ENCODE measurements at places on chromosomes 5 and 9. TPM values are rescaled to one million over a fixed set of nuclear protein-coding genes. Genes with fewer than 3 reads are reported as not detected.

SIT1 gene
- not detected for total RNA-seq

GALNT12 gene
- total RNA-seq = 5.4 TPM

PARP8 gene
- 0.28 TPM for total RNA-seq

PIP5K1B gene
- total RNA-seq = not detected

CCNI2 gene
- not detected for total RNA-seq

GBGT1 gene
- total RNA-seq = 0.96 TPM

C9orf50 gene
- not detected for total RNA-seq

MEGF10 gene
- not detected for total RNA-seq

PCDHAC1 gene
- total RNA-seq = 0.96 TPM

- DNase-seq = no peak
Observed at GRCh38 chr9:14962193-14962882, 52.1 kb upstream of the FREM1 start.

GRCh38 chr5:139588962-139589361 is 27.8 kb downstream of the UBE2D2 start:
- no peak for DNase-seq

GRCh38 chr9:29648601-29649000 is 2075.3 kb upstream of the C9orf72 start:
- DNase-seq = no peak

- no peak for DNase-seq
Observed at GRCh38 chr5:178941361-178941760, 363 bp downstream of the ZNF454 start.

GRCh38 chr5:157328277-157328912 is 62.5 kb downstream of the CYFIP2 start:
- peak; percentile 73 for DNase-seq

DNA sequence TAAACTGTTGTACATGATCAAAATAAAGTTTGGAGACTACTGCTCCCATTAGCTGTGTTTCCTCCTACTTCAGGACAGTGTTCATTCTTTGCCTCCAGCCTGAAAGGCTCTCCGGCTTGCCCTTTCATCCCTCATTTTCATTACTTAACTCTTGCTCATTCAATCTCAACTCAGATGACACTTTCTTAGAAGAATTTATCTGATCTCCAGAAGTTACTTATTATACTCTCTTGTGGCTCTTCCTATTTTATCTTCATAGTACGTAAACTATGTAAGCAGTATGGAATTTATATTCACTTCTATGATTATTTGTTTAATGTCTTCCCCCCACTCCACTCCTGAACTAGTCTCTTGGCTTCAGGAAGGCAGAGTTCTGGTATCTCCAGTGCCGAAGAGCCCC is 1737.9 kb upstream of the C9orf72 start:
- DNase-seq = no peak

- DNase-seq = peak; percentile 82
Observed at GRCh38 chr5:87829217-87829551, 416.5 kb upstream of the CCNH start.

Measured in A172 (cell line).